MCF 10A (cell line): ENCODE measurements at places on chromosomes 7 and 10.

DNA sequence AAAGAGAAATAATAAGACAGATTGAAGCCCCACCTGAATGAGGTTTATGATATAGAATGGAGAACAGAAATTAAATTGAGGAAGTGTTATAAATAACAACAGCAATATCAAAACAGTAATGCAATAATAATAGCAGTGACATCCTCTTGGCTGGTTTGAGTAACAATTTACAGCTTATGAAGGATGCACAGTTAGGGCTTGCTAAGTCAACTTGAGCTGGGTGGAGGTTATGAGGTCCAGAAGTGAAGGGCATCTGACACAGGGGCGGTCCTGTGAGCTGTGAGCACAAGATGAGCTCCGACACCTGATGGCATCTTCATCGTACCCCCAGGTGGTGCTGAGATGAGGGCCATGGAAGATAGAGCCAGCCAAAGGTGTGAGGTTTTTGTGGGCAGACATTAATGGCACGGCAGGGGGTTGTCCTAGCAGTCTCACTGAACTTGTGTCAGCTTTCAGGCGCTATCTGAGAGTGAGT, 30.5 kb downstream of the ARHGAP22 start:
- no peaks in the 10 kb centered on the region for H3K36me3 ChIP-seq
- no peak overlapping the region for H3K27ac ChIP-seq
- no peaks in the 10 kb centered on the region for H3K4me1 ChIP-seq
- no peak overlapping the region for H3K4me3 ChIP-seq
- no peak for DNase-seq

- no peak overlapping the region for H3K27ac ChIP-seq
- H3K27me3 ChIP-seq = peaks cover 59% of the 10 kb centered on the region
- no peak overlapping the region for H3K4me3 ChIP-seq
Observed at GRCh38 chr7:131681961-131682360, 125.5 kb upstream of the PODXL start.

GRCh38 chr10:122112625-122113160, 123.7 kb downstream of the TACC2 start:
- peak overlapping the region; percentile 85 for H3K4me3 ChIP-seq
- DNase-seq = peak; percentile 95

DNA sequence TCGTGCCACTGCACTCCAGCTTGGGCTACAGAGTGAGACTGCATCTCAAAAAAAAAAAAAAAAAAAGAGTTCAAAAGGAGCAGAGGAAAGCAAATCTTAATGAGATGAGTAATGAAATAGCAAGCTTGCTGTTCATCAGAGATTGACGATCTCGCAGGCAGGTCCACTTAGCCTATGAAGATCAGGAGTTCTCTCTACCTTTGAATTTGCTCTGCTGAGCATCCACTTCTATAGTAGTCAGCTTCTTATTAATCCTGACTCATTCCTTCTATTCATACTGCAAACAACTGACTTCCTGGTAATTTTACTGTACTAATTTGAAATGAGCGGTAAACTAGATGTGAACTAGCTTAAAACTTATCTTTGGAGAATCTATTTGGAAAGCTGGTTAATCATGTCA, 1014.6 kb downstream of the GATA3 start:
- H3K27me3 ChIP-seq = no peaks in the 10 kb centered on the region
- no peak overlapping the region for H3K27ac ChIP-seq
- peak; percentile 25 for DNase-seq
- H3K4me3 ChIP-seq = no peak overlapping the region
- peaks cover 5% of the 10 kb centered on the region for H3K4me1 ChIP-seq
- no peaks in the 10 kb centered on the region for H3K36me3 ChIP-seq

DNA sequence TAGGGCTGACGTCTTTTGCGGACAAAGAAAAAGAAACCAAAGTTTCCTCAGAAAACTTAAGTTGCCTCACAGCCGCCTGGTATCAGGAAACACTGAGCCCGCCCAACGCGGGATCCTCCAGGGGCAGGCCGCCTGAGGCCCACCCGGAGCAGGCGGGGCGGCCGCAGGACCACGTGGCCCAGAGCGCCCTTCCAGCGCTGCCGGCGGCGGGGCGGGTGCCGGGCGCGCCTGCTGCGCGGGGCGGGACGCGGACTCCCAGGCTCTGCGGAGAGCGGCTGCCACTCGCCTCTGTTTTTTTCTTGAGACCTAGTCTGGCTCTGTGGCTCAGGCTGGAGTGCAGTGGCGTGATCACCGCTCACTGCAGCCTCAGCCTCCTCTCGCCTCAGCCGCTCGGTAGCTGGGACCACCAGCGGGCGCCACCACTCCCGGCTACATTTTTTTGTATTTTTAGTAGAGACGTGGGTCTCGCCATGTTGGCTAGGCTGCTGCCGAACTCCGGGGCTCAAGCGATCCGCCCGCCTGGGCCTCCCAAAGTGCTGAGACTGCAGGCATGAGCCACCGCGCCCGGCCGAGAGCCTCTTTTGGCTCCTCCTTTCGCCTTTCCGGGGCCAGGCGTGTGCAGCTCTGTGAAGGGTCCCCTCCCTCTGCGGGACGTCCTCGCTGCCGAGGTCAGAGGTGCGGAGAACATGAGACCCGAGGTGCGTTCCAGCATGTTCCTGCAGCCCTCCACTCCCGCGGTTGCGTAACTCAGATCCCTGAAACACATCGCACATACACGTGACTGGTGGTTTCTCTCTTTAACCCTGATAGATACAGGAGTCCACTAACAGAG, 11.6 kb upstream of the HNRNPF start:
- H3K36me3 ChIP-seq = no peaks in the 10 kb centered on the region
- peak; percentile 83 for DNase-seq
- peak overlapping the region; percentile 85 for H3K4me3 ChIP-seq
- no peaks in the 10 kb centered on the region for H3K27me3 ChIP-seq
- H3K4me1 ChIP-seq = peaks cover 13% of the 10 kb centered on the region

GRCh38 chr10:89503652-89504370, 31.6 kb downstream of the SLC16A12 start:
- H3K27ac ChIP-seq = peak overlapping the region; percentile 43
- H3K4me1 ChIP-seq = peaks cover 25% of the 10 kb centered on the region
- no peak overlapping the region for H3K4me3 ChIP-seq
- no peak for DNase-seq
- no peaks in the 10 kb centered on the region for H3K36me3 ChIP-seq

GRCh38 chr10:12788277-12788676, 213.2 kb downstream of the CCDC3 start:
- no peaks in the 10 kb centered on the region for H3K36me3 ChIP-seq
- H3K4me1 ChIP-seq = no peaks in the 10 kb centered on the region
- H3K27ac ChIP-seq = no peak overlapping the region
- DNase-seq = no peak

DNA sequence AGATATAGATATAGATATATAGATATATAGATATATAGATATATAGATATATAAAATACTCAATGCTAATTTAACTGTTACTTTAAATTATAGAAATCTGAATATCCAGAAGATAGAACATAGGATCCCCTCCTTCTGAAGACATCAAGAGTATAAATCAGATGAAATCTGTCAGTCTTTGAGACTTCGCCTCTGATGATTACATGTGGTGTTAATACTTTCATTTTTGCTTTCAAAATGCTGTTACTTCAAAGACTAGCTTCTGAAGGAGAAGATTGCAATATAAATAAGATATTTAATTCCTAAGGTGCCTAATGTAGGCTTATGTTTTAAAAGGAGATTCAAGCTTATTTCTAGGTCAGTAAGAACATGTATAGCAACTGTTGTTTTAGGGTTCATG, 180.4 kb downstream of the TSPAN12 start:
- peaks cover 70% of the 10 kb centered on the region for H3K27me3 ChIP-seq
- H3K27ac ChIP-seq = no peak overlapping the region
- no peaks in the 10 kb centered on the region for H3K4me1 ChIP-seq
- DNase-seq = no peak

DNA sequence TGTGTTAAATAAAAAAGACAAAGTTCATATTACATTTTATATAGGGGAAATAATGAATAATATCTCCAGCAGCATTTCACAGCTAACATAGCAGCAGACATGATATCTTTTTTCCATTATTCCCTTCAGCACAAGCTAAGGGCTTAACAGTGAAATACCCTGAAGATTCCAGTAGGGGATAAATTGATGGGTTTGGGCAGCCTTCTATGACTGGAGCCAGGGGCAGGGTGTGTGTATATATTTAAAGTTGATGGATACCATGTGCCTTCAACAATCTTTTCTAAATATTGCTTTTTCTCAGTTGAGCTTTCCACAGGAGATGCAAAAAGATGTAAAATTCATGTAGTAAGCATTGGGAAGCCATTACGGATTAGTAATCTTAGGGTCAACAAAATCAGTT, 151.2 kb downstream of the MAGI2 start:
- no peak for DNase-seq
- no peak overlapping the region for H3K27ac ChIP-seq
- H3K36me3 ChIP-seq = no peaks in the 10 kb centered on the region
- no peak overlapping the region for H3K4me3 ChIP-seq

- no peak overlapping the region for H3K27ac ChIP-seq
- H3K27me3 ChIP-seq = peaks cover 21% of the 10 kb centered on the region
- H3K36me3 ChIP-seq = no peaks in the 10 kb centered on the region
- H3K4me1 ChIP-seq = peaks cover 12% of the 10 kb centered on the region
- DNase-seq = peak; percentile 10
- H3K4me3 ChIP-seq = no peak overlapping the region
Observed at GRCh38 chr10:75662715-75663114, 231.3 kb downstream of the LRMDA start.

DNA sequence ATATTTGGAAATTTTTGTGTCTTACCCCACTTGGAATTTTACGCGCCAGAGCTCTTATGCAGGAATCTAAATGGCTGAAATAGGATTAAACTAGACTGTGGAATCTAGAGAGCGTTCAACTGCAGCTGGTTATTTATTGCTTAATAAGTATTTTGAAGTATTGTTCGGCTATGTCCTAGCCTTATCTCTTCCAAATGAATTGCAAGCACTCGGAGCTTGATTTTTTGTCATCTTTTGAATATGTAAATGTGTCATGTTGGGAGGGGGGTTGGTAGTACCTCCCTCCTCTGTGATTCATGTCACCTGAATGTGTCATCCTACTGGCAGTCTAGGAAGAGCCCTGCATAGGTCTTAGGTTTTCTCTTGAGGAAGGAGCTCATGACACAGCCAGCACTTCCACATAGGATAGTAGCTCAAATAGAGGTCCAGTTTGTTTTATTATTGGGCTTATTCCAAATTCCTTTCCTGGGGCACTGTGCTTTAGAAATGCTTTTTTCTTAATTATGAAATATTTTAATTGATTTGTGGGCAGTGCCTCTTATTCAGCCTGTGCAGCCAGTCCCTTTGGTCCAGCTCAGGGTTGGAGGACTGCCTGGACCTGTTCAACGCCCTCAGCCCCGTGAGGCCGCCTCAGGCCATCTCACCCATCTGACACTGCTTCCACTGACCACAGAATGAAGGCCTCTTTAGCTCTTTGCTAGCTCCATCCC, 22.5 kb upstream of the TRIL start:
- no peaks in the 10 kb centered on the region for H3K27me3 ChIP-seq
- no peak overlapping the region for H3K4me3 ChIP-seq
- H3K27ac ChIP-seq = no peak overlapping the region
- H3K4me1 ChIP-seq = peaks cover 25% of the 10 kb centered on the region
- no peaks in the 10 kb centered on the region for H3K36me3 ChIP-seq

GRCh38 chr7:30430276-30430675, 48.3 kb downstream of the NOD1 start:
- no peak overlapping the region for H3K4me3 ChIP-seq
- H3K27me3 ChIP-seq = no peaks in the 10 kb centered on the region
- no peaks in the 10 kb centered on the region for H3K4me1 ChIP-seq
- peaks cover 42% of the 10 kb centered on the region for H3K36me3 ChIP-seq

DNA sequence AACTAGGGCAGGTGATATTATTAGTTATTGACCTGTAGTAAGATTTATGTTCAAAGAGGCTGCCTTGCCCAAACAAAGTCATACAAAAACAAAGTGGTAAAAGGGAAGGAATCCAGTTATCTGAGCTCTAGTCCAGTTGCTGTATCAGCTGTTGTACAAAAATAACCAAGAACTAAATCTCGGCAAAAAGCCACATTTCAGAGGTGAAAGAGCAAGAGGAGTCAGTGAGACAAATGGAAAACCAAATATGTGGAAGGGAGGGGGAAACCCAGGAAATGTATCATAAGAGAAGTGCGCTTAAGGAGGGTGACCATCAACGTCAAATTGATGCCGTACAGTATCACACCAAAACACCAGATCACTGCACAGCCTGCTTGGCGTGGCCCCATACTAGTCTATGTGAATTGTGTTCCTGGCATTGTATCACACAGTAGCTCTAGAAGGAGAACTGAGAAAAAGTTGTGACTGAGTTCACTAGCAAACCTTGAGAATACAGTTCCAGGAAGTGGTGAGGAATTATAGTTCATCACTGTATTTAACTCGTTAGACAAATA, 6.4 kb downstream of the AGBL3 start:
- no peak overlapping the region for H3K27ac ChIP-seq
- H3K36me3 ChIP-seq = peaks cover 18% of the 10 kb centered on the region
- H3K27me3 ChIP-seq = no peaks in the 10 kb centered on the region
- no peaks in the 10 kb centered on the region for H3K4me1 ChIP-seq
- DNase-seq = no peak
- H3K4me3 ChIP-seq = no peak overlapping the region

DNA sequence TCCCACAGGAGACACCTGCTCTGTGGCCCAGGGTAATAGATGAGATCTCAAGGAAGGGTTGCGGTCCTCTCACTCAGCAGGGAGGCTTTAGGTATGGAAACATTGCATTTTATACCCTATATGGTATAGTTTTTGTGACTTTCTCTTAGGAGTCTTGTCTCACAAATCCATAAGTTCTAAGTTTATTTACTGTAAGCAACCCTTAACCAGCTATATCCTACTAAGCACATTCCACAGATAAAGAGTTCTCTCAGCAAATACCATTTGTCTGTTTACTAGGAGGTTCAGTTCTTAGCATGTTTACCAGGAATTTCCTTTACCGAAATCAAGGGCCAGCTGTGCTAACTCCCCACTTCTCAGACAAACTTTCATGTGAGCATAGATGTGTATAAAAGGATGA, 66.9 kb downstream of the ANLN start:
- no peak overlapping the region for H3K27ac ChIP-seq
- no peak for DNase-seq
- no peaks in the 10 kb centered on the region for H3K27me3 ChIP-seq
- H3K4me1 ChIP-seq = no peaks in the 10 kb centered on the region

DNA sequence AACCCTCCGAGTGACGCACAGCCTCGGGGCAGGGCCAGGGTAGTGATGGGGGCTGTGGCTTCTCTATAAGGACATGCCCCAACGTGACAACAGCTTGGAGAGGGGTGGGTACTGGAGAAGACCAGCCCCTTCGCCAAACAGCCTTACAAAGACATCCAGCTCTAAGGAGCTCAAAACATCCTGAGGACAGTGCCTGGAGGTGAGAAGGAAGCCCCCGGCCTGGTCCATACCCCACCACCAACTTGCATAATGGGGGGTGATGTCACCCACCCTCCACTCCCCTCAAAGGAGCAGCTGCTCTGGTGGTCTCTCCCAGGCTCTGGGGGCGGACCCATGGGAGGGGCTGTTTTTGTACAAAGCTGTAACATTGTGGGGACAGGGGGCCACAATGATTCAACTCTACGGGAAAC, 15.1 kb downstream of the PRSS2 start:
- H3K27ac ChIP-seq = no peak overlapping the region
- DNase-seq = no peak
- peaks cover 16% of the 10 kb centered on the region for H3K27me3 ChIP-seq
- no peaks in the 10 kb centered on the region for H3K36me3 ChIP-seq
- H3K4me3 ChIP-seq = no peak overlapping the region

- no peak overlapping the region for H3K4me3 ChIP-seq
- H3K4me1 ChIP-seq = peaks cover 18% of the 10 kb centered on the region
- no peak for DNase-seq
- H3K36me3 ChIP-seq = no peaks in the 10 kb centered on the region
- H3K27ac ChIP-seq = no peak overlapping the region
Observed at GRCh38 chr7:50327443-50327842, 22.9 kb downstream of the IKZF1 start.
